ENCODE measurements at places on chromosomes 4 and X. TPM values are rescaled to one million over a fixed set of nuclear protein-coding genes. Genes with fewer than 3 reads are reported as not detected.
A peak's percentile ranks its signal among the peaks of the same experiment; 100 is the strongest.

RNF128 gene
- total RNA-seq = 0.53 TPM

DNA sequence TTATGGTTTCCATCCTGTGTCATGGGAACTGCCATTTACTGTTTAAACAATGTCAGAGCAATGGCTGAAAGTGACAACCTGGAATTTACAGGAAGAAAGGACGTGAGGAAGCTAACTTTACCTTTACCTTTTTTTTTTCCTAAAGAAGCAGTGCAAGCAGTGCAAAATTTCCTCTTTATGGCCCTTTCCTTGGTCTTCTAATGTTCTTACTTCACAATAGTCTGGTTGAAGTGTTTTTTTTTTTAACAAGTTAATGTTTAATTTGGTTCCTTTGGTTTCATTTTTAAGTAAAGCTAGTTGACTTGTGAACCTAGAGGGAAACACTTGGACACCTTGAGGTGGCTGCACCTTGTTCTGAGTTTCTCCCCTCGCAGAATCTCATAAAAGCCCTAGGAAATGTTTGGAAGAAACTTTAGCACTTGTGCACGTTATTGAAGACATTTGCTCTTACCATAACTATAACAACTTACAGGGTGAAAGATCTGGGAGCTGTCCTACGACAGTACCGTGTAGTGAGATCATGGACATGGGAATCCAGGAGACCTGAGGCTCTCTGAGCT is 1.8 kb downstream of the SGMS2 start:
- no peak for DNase-seq

DNA sequence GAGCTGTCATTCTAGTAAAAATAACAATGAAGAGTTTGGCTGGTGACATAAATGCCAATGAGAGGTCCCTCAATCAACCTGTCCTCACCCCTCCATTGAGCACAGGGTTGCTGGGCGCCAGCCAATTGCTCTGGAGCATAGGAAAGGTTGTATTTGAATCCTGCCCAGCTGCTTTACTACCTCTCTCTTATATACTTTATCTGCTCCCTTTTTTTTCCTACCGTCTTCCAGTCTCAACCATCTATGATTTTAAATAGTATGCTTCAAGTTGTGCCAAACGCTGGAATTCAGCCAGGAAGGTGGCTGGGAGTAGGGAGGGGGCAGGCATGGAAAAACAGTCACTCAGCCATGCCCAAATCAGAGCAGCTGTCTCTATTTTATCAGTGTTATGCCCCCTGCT is 153.8 kb downstream of the NR3C2 start:
- DNase-seq = peak; percentile 72

- DNase-seq = peak; percentile 51
These were observed 88.0 kb downstream of the NAA11 start for GRCh38 chr4:79237851-79238250.

DNA sequence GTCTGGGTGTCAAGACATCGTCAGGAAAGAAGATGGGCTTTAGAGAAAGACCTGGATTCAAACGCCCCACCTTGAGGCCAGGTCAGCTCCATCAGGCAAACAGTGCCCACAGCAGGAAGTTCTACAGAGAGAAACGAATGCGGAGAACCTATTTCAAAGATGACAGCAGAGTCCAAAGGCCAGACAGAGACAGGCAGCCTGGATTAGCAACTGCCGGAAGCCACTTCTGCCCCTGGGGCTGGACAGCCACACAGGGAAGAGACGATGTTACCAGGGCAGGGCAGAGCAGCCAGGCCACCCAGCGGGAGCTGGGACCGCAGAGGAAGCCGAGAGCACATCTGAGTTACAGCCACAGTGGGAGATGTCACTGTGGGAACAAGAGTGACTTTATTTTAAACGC is 1.2 kb downstream of the C4orf50 start:
- no peak for DNase-seq

DNA sequence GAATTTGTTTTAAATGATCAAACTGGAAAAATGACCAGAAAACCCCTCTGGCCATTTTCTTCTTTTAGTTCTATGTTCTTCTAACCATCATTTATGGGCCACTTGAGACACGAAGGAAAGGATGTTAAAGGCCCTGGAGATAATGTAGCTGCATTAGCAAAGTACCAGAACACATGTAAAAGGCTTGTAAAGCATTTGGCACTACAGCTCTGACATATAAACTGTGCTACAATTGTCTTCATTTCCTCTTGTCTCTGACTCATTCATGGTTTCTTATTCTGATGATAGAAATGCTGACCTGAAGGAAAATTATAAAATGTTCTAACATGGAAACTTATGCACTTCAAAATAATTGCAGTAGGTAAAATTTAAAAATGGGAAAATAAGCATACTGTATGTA is 388.7 kb downstream of the FAT4 start:
- peak; percentile 18 for DNase-seq

TMEM154 gene
- total RNA-seq = 0.24 TPM

- DNase-seq = no peak
These were observed 2.7 kb downstream of the GPRASP2 start for GRCh38 chrX:102714994-102715393.

BGN gene
- total RNA-seq = 0.94 TPM

DNA sequence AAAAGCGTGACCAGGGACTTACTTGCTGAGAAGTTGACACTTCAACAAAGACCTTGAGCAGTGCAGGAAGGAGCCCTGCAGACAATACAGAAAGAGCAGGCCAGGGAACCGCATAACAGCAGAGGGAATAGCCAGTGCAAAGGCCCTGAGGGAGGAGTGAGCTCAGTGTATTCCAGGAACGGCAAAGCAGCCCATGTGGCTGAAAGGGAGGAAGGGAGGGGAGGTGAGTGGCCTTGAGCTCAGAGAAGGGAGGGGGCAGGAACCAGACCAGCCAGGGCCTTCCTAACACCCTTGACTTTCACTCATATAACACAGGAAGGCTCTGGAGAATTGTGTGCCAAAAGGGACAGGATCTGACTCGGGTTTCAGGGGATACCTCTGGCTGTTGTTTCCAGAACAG is 112.2 kb downstream of the BCOR start:
- peak; percentile 30 for DNase-seq

- DNase-seq = no peak
These were observed 205.1 kb downstream of the AWAT2 start for GRCh38 chrX:69844636-69845035.

- no peak for DNase-seq
These were observed 8.2 kb upstream of the EXOSC9 start for GRCh38 chr4:121792966-121793365.

DNA sequence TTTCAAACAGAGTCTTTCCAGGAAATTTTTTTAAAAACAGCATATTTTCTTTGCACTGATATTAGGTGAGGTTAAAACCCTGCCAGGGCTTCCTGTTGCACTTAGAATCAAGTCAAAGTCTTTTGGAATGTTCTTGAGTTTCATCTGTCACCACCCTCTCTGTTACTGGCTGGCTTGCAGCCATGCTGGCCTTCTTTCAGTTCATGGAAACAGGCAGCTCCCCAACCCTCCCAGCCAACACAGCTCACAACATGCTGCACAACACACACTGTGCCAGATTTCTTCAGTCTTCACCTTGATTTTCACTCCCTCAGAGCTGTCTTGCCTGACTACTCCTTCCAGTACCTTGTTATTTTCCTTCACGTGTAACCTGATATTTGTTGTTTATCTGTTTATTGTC is 129.5 kb downstream of the KCNIP4 start:
- peak; percentile 48 for DNase-seq

SNX25 gene
- 12.9 TPM for total RNA-seq

SLC26A1 gene
- total RNA-seq = 0.24 TPM

DNA sequence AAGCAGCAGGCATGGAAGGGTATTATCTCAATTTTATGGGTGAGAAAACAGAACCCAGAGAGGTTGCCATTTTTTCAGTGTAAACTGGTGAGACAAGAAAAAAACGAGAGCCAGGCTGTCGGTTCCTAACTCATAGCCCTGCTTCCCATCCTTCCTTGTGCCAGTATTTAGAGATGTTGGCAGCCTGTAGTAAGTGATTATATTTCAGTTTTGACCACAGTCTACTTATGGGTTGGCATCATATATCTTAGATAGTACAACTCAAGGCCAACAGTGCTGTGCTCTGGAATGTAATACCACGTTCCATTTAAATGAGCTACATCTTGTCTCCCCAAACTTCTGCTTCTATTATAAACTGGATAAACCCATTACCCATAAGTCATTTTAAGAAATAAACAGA is 40.8 kb downstream of the XK start:
- DNase-seq = peak; percentile 32

- DNase-seq = no peak
These were observed 1064.4 kb downstream of the PCDH7 start for GRCh38 chr4:31784558-31784957.

GRCh38 chrX:49001521-49002090 is 458 bp downstream of the GRIPAP1 start:
- peak; percentile 24 for DNase-seq

STATH gene
- total RNA-seq = not detected

DNA sequence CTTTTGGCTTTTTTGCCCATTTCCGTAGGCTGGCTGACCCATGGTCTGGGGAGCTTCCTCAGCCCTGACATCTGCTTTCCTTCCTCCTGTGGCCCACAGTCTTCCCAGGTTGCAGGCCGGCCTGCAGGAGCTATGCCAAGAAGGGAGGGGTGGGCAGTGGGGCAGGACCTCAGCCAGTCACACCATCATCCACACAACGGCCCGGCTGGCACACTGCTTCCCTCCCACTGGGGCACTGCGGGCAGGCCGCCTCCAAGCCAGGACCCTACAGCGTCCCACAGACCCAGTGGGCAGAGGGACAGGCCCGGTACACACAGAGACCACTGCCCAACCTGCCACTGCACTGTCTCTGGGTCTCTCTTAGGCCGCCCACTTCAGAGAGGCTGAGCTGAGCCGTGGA is 38.0 kb downstream of the CTBP1 start:
- no peak for DNase-seq

Measured in myocyte (in vitro differentiated cells).